Naive thymus-derived CD8-positive, alpha-beta T cell (primary cell): ENCODE measurements at places on chromosomes 3 and 15.
A peak's percentile ranks its signal among the peaks of the same experiment; 100 is the strongest.

DNA sequence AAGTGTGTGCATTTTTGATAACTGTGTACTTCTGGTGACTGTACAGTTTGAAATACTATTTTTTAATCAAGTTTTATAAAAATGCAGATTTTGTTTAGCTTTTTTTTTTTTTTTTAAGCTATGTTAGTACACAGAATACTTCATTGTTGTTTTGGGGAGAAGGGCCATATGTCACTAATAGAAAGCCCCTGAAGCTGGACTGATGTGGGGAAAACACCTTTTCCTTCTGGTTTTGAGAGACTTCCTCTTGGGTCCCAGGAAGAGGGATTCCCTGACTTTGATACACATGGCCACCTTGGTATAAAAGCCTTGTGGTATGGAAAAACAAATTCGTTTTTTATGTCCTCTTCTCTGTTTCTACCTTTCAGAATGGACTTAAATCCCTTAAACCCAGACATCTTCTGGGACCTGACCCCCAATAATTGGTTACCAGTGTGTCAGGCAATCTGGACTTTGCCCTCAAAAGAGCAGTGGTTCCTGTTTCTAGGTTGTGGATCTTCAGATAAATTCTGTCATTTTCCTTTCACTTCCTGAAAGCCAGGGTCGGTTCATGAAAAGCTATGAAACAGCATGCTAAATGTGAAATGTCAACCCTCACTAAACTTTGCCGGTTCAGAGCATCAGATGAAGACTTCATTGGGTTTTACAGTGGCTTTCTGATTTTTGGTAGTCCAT, 31.1 kb upstream of the BLOC1S6 start:
- no peak for DNase-seq

DNA sequence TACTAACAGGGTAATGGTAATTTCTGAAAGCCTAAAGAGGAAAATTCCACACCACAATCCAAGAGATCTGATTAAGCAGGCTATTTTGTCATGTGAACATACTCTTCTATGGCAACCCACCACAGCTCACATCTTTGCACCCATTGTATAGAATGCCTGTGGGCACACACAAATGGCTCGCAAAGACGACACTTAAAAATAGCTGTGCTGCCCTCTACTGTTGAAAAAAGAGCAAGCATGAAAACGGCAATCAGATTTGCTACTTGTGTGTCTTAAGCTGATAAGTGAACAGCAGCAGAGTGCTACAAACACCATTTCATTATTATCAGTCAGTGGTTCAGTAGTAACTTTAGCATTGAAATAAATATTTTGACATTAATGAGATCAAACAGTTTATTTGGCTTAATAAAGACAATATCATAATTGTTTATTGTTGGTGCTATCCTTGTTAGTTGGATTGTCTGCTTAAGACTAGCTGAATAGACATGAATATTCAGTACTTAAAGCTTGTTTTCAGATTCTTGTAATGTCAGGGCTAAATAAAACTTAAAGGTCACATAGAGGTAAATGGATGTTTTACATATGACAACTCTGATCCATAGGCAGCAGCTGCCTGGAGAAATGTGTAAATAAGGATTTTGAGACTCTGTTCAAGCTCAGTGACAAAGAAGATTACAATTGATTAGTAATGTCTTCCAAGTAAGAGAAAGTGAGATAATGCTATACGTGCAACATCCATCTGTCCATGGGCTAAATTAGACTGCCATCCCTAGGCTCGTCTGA, 199.1 kb downstream of the LRRN1 start:
- peak; percentile 8 for DNase-seq

DNA sequence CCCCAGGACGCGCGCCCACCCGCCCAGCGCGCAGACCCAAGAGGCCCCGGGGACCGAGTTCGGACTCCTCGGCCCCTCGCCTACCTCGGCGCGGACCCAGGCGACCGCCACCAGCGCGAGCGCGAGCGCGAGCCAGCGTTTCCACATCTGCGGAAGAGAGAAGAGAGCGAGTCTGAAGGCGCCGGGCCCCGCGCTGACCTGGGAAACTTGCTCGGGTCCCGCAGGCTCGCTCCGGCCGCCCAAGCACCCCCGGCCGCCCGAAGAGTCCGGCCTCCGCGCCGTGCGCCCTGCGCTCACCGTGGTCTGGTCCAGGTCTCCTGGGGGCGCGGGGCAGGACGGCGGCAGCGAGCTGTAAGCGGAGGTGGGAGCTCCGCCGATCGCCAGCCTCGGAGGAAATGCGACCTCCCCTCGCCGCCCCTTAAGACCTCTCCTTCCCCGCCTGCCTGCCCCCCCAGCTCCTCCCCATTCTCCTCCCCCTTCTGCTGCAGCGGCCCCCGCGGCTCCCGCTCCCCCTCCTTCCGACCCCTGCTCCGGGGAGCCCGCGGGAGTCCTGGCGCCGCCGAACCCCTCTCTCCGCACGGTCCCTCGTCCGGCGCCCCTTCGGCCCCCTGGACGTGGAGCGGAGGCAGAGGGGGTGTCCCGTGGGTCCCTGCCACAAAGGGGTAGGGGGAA, at the start of gene FSTL1:
Gene FSTL1 (minus strand): TSS at position 393 of the 672 bp plus-strand sequence. CDS start 246 bp downstream, at position 147.
- DNase-seq, result peak; percentile 6

DNA sequence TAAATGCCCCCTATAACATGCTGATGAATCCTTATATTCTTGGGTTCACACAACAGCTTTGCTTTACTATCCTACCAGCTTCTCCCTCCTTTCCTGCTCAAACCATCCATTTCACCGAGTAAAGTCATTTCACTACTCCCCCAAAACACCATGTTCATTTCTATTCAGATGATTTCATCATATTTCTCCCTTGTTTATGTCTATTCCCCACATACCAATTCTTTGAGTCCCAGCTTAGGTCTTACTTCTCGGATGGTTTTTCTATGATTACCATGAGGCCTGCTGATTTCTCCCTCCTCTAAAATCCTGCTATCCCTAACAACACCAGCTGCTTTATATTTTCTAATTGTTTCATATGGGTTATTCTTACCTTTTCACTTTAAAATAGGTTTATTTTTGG, 231.4 kb downstream of the TIGIT start:
- DNase-seq, result no peak

- no peak for DNase-seq
Observed at GRCh38 chr3:175940881-175941280, 1081.7 kb downstream of the NAALADL2 start.

- DNase-seq, result no peak
Observed at GRCh38 chr3:194201953-194202666, 66.2 kb downstream of the HES1 start.

- DNase-seq, result no peak
Observed at GRCh38 chr3:45227071-45227820, 1.2 kb upstream of the TMEM158 start.

DNA sequence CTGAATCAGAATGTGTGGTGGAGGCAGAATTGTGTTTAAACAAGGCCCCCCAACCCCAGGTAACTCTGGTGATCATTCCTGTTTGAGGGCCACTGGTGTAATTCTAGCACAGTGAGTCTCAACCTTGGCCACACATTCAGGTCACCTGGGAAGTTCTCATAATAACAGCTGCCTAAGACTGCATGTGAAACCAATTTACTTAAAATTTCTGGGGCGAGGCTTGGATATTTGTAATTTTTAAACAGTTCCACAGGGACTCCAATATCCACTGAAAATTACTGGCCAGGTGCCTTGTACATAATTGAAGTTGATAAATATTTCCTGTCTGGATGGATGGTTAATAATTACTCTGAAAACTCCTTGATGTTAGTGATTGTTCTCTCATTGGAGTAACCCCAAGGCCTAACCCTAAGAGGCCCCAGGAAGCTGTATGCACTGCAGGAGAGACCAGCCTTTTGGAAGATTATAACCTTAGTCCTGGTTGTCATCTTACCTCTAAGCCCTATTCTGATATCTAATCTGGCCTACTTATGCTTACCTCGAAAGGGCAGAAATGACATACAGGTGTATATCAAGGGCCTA, 25.7 kb upstream of the EPHB1 start:
- DNase-seq, result no peak

DNA sequence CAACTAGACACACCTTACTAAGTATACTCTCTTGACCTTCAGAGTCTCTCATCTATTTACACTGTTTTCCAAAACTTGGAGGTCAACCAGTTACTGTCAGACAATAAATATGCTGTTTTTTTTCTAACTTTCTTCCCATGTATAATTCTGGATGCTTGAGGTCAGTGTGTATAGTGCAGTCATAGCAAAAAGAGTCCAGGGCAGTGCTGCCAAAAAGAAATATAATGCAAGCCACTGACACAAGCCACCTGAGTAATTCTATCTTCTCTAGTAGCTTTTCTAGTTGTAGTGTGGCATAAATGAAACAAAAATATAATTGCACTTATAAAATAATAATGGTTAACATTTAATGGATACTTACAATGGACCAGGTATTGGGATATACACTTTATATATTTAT, 21.6 kb downstream of the GADL1 start:
- DNase-seq, result no peak

- no peak for DNase-seq
Observed at GRCh38 chr3:58000306-58001085, 7.7 kb upstream of the FLNB start.

- DNase-seq, result no peak
Observed at GRCh38 chr3:3433711-3434110, 254.2 kb upstream of the CRBN start.

- no peak for DNase-seq
Observed at GRCh38 chr15:37077623-37078351, 22.6 kb downstream of the MEIS2 start.

- no peak for DNase-seq
Observed at GRCh38 chr3:29731050-29731449, 450.2 kb downstream of the RBMS3 start.

- no peak for DNase-seq
Observed at GRCh38 chr15:59966262-59966661, 37.8 kb upstream of the FOXB1 start.

- no peak for DNase-seq
Observed at GRCh38 chr3:37377670-37378069, 203.3 kb upstream of the LRRFIP2 start.

- DNase-seq, result no peak
Observed at GRCh38 chr3:113769551-113769950, 22.7 kb downstream of the ATP6V1A start.

GRCh38 chr15:59492389-59493377, 54.7 kb downstream of the FAM81A start:
- DNase-seq, result peak; percentile 42

GRCh38 chr15:92819278-92820235, 80.6 kb upstream of the CHD2 start:
- DNase-seq, result no peak

DNA sequence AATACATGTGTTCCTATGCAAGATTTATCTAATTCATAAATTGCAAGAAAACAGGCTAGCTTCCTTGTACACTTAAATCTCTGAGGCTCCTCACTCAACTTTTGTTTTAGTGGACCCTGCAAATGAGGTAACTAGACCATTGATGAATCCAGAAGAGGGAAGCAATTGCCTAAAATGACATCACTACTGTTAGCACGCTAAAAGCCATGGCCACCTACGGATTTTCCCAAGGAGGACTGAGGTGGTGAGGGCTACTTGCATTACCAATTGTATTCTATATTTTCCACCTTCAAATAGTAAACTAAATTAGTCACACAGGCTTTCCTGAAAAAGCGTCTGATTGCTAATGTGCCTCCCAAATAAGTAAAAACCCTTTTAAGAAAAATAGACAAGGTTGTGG, 140.7 kb downstream of the GADL1 start:
- DNase-seq, result no peak

GRCh38 chr15:25732191-25732590, 130.9 kb downstream of the ATP10A start:
- no peak for DNase-seq

DNA sequence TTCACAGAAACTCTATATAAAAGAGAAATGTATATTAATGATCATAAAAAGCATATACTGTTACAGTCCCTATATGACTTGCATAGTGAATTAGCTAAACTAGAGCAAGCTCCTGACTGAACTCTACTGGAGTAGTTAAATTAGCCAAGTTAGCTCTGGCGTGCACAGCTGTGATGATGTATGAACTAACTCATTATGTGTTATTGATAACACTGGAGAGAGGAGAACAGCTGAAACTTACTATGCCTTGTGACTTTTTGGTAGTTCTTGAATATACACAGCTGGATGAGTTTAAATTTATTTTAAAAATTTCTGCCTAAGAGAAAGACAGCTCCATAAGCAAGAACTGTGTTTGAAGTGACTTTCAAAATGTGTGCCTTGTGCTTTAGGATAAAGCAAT, 8.1 kb downstream of the TIPARP start:
- no peak for DNase-seq

- DNase-seq, result peak; percentile 0
Observed at GRCh38 chr3:157532529-157533297, 29.5 kb upstream of the VEPH1 start.

DNA sequence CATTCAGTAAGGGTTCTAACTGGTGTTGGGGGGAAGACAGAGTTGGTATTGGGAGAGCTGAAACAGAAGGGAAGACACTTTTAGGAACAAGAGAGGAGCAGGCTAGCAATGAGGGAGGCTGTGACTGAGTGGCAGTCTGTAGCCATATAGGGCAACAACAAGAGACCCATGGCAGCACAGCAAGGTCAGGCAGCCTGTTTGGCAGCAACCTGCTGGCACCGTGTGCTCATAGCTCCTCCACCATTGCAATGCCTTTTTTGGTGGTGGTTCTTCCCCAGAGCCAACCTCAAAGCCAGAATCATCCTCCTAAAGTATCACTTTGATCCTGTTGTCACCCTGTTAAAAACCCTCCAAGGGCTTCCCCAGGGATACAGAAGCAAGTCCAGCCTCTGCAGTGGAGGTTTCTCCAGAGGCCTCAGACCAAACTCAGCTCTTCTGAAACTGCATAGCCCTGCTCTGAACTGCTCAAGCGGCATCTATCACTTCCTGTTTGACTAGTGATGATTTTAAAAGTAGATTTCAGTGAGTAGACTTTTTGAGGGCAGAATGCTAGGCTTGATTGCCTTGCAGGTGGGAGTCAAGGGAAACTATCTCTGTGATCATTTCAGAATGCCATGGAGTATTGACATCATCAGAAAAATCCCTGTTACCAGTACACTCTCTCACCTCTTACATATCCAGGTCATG, 176.9 kb downstream of the STAC start:
- DNase-seq, result no peak

DNA sequence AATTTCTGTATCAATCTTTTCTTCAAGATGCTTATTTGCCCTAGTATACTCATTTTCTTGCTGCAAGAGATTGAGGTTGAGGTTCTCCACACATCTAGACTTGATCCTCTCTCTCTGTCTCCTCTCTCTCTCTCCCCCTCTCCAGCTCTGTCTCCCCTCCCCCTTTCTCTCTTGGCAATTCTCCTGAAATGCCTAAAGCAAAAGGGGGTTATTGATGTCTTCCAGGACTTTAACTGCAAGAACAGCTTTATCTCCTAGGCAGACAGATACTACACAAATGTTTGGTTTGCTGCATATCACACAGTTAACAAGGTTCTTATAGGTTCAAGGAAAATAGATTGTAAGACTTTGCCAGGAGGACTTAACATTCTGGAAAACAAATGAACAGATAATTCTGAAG, 52.1 kb downstream of the TMEM212 start:
- no peak for DNase-seq

GRCh38 chr3:1191026-1191425, 98.2 kb downstream of the CNTN6 start:
- DNase-seq, result no peak

DNA sequence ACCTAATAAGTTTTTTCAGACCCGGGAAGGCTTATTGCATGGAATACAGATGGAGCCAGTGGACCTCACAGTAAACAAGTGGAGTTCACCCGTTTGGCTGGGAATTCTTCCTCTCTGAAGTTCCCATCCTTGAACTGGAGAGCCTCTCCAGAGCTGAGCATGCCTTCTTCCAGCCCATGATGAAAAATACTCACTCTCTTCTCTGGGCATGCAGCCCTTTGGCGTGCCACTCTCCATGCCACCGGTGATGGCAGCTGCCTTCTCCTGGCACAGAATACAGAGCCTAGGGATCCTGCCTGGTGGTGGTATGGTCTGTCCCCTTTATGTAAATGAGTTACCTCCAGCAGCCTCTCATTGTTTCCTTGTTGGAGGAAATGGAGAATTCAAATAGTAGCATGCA, 150.8 kb downstream of the LEKR1 start:
- no peak for DNase-seq
